ENCODE measurements at places on chromosomes 3 and 15. TPM values are rescaled to one million over a fixed set of nuclear protein-coding genes. Genes with fewer than 3 reads are reported as not detected.

- peak; percentile 39 for DNase-seq
Measured at GRCh38 chr3:142723968-142724681, at the start of gene TRPC1. Gene TRPC1 (plus strand): TSS chr3:142724034. CDS start chr3:142724560, 526 bp downstream.

GOLGA6A gene
- total RNA-seq, result not detected

DNA sequence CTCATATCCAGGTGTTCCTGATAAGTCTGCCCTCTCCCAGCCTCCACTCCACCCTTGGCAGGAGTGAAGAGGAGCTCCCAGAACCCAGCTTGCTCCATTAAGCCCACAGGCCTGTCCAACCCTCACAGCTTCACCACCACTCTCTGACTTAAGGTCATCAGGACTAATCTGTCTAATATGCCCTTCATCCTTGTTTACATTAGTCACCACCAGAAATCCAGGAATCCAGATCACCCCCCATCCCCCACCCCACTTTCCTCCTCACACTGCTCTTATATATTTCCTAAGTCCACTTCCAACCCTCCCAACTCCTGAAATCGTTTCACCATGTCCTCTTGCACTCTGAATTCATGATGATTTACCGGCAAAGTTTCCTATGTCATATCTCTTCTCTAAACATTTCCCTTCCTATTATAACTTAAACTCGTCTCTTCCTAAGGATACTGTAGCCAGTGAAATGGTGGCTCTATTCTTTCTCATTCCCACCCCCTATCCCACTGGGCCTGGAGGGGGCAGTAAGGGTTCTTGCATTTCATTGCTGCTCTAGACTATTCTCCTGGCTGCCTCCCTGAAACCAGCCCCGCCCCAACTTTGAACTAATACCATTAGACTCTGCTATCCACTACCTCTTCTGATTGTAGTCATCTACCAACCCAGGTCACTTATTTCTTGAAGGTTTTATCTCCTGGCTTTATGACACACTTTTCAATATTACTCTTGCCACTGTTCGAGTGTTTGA lies 43.4 kb downstream of the PPP2R3A start:
- no peak for DNase-seq

GRCh38 chr3:135688003-135688402 lies 277.5 kb upstream of the PPP2R3A start:
- DNase-seq, result no peak

CERS3 gene
- total RNA-seq, result 0.60 TPM

DNA sequence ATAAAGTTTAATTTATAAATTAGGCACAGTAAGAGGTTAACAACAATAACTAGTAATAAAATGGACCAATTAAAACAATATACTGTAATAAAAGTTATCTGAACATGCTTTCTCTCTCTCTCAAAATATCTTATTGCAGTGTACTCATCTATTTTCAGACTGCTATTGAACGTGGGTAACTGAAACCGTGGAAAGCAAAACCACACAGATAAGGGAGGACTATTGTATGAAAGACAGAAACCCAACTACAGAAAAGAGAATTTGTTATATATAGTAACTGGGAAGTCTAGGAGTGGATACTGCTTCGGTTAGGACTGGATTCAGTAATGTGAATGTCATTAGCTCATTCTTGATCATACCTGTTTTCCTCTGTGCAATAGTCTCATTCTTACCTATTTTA lies 119.3 kb upstream of the DAZL start:
- no peak for DNase-seq

- peak; percentile 14 for DNase-seq
Measured at GRCh38 chr3:195443391-195443989, 670 bp upstream of the ACAP2 start.

DNA sequence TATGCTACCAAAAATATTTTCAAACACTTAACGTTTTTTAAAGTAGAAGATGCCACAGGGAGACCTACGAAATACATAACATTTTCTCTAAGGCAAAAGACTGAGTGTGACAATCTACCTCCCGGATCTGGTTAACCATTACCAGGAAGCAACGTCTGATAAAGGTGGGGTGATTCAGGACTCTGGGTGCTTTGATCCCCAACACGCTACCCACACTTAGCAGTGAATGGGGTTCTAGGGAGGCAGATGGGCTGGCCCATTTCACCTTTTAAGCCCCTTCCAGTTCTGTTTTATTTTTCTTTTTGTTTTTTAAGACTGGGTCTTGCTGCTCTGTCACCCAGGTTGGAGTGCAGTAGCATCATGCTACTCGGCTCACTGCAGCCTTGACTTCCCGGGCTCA lies 39.5 kb downstream of the EIF4E3 start:
- DNase-seq, result no peak

- DNase-seq, result no peak
Measured at GRCh38 chr3:42996021-42996420, 16.9 kb downstream of the GASK1A start.

DNA sequence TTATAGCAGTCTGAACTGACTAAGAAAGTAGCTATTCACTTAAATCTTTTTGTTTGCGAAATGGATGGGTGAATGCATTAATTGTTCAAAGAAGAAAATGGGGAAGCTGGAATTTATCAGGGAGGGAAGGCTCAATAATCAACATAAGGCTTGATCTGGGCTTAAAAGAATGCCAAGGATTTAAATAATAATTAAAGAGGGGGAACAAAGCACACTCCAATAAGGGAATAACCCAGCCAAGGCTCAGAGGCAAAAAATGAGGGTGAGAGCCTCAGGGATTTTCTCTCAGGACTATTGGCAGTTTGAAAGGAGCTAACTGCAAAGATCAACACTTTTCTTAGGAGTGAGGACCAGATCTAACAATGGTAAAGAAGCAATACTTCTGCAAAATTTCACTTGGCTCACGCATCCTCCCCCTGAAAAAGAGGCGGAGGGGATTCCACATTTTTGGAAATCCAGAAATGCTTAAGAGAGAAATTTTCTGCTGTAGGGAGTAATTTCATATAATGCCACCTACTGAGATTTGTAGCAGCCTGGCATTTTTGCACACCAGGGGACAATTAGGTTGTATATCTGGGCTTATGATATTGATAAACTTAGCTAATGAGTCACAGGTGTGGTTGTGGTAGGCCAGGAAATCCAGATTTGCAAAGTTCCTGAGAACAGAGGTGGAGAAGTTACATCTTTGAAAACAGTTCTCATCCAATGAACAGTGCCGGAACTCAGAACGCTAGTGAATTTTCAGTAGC lies 405.1 kb downstream of the TUSC7 start:
- no peak for DNase-seq

TERC gene
- total RNA-seq, result 1.8 TPM

DNA sequence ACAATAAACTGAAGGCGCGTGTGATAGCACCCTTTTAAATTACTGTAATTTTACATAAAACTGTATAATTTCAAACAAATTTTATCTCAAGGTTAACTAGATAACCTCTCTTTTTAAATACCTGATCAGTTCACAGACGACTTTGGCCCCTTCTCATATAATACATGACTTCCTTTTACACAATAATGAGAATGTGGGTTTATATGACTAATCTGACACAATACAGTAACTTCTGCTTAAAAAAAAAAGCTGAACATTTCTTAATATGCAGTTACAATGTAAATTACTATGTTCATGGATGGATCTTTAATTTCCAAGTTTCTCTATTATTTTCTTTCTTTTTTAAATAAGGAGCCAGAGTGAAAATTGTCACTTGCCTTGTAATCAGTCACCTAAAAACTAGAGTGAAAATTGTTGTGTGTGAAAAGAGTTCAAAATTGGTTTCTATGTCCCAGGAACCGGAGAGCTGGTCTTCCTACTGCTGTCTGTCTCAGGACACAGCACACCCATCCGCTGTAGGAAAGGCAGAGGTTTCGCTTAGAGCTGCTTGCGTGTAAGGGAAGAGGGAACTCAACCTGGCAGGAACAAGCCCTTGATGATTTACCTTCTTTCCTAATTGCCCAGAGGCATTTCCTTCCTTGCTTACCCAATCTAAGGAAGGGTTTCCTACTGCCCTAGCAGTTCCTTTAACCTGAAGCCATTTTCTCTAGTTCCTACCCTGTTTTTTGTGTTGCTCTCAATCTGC lies 33.3 kb downstream of the PLD1 start:
- DNase-seq, result no peak

DNA sequence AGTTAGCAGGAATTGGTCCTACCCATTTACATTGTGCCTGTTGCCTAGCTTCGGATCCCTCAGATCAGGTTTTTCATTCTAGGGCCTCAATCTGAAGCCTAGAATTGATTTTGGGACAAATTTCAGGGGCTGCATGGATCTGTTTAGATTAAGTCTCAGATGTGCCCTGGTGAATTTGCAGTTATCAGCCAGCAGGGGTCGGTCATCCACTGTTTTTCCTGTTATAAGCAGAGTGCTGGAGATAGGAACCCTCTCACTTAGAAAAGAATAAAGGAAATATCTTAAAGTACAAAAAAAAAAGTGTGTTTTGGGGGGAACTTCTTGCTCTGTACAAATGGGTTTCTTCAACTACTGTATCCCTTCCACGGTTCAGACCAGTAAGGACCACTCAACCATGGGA lies 212.5 kb downstream of the BCHE start:
- DNase-seq, result no peak

GOLGA6L7 gene
- total RNA-seq, result not detected

- DNase-seq, result no peak
Measured at GRCh38 chr15:22265970-22266369, 185.6 kb downstream of the OR4M2 start.

NUP210 gene
- total RNA-seq, result 196 TPM

- no peak for DNase-seq
Measured at GRCh38 chr3:54046641-54047214, 75.6 kb upstream of the CACNA2D3 start.

RASGRP1 gene
- 185 TPM for total RNA-seq

- no peak for DNase-seq
Measured at GRCh38 chr15:66592505-66593218, 26.9 kb upstream of the LCTL start.

GRCh38 chr3:193210618-193211017 lies 30.4 kb upstream of the PLAAT1 start:
- DNase-seq, result no peak

GRCh38 chr3:156298014-156298413 lies 177.6 kb downstream of the KCNAB1 start:
- no peak for DNase-seq

DNA sequence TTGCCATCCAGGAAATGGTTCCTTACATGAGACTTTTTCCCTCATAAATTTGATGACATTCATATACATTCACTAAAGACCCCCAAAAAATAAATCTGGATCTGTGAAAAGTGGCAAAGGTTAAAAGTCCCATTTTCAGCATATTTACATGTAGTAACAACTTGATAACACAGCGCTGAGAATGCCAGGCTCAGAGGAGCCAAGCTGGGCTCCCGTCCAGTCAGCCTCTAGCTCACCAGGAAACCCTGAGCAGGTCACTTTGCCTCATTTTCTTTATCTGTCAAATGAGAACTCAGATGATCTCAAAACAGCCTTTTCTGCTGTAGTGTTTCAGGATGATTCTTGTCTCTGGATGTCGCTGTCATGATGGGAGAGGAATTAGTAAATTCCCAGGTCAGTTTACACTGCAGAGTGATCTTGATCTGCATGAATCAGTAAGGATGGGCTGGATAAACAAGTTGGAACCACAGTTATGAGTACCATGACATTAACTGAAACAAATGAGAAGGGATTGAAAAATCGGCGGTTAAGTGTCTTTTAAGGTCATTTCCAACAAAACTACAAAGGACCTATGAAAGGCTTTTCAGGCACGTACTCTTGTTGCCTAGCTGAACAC lies 82.8 kb downstream of the PPARG start:
- DNase-seq, result no peak

DNA sequence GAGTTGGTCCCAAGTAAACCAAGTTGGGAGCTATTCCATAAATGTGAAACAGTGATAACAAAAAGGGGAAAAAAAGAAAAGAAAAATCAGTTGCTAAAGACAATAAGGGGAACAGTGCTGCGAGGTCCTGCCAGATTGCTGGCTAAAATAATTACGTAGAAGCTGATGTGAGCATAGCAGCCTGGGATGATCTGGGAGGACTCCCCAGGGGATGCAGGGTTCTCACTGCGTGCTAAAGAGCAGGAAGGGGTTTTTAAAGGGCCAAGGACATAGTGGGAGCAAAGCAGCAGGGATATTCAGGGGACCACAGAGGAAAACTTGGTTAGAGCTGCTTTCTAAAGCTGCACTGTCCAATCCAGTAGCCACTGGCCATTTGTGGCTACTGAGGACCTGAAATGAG lies 133.0 kb upstream of the UMPS start:
- DNase-seq, result no peak

DNA sequence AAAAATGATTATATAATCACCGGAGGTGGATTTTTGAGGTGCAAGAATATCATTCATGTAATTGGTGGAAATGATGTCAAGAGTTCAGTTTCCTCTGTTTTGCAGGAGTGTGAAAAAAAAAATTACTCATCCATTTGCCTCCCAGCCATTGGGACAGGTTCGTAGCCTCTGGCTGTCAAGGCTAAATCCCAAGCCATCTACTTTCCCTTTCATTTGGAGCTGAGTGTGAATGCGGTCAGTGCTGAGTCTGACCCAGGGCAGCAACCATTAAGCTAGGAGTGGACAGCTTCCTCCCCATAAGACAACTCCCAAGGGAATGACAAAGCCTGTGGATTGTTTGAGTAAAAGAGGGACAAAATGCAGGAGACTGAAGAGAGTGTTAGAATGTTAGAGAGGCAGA lies 33.6 kb downstream of the PARP14 start:
- no peak for DNase-seq

DNA sequence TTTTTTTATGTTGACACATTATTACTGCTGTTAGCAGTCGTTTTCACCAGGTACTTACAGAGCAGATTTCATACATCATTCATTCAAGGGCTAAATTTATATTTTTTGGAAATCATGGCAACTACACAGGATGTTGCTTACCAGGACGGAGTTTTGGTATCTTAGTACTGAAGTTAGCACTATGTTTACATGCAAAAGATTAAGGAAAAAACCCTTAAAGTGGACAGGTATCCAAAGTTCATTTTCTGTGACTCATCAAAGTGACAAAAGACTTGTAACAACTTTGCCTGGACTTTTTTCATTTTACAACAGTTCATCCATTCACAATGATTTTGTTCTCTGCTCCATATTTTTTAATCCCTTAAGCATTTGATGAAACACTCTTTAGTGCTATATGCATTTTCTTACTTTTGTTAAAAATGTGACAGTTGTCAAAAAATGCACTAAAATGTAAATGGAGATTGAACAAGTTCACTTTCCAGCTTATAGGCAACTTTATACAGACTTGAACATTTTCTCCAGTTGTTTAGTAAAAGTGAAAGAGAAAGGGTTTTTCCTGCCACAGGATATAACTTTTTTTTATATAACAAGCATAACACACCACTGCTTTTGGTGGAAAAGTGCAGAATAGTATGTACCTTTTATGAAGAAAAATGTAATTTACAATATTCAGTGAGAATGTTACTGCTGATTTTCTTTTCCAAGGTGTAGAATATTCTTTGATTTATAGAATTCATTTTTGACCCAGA lies 104.1 kb downstream of the STT3B start:
- no peak for DNase-seq

LIPH gene
- total RNA-seq, result not detected

DNA sequence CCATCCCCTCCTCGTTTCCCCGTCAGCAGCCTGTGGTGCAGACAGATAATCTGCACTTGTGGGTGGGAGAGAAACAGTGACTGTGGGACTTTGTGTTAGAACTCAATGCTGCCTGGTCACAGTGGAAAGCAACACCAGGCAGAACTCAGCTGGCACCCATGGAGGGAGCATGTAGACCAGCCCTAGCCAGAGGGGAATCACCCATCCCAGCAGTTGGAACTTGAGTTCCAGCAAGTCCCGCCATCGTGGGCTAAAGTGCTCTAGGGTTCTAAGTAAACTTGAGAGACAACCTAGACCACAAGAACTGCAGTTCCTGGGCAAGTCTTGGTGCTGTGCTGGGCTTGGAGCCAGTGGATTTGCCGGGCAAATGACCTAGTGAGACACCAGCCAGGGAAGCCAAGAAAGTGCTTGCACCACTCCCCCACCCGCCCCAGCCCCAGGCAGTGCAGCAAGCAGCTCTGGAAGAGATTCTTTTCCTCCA lies 24.4 kb downstream of the ISG20 start:
- no peak for DNase-seq
